Right atrium auricular region (tissue), 2 donors: ENCODE measurements at places on chromosomes 3 and 15.

GRCh38 chr3:130865489-130865888 is 28.4 kb upstream of the ATP2C1 start:
- no peak for DNase-seq

DNA sequence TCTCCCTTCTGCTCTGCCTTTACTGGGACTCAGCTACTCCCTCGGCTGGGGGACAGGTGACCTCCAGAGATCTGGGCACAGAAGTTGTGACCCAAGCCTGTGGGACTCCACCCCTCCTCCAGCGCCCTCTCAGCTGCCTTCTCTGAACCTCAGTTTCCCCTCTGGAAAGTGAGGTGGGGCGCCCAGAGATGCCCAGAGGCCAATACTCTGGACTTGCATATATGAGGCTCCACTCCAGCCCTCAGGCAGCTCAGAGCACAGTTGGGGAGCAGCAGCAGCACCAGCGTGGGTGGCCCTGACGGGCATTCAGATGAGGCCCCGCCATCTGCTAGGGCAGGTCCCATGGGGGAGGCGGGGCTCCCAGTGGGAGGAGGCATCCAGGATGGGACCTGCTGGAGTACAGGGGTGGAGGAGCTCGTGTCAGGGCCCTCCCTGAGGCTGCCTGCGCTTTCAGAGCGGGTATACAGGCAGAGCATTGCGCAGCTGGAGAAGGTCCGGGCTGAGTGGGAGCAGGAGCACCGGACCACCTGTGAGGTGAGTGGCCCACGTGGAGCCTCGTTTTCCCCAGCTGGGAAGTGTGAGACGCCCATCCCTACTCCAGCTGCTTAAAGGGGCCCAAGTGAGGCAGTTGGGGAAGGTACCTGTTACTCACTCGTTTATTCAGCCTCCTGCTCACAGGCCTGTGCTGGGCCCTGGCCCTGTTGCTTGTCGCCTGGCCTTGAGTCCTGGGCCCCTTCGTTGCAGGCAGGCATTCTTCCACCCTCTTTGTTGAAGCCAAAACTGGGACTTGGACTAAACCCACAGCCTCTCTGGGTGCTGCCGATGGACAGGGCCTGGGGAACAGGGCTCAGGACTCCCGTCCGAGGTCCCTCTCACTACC is 35.4 kb downstream of the PSTPIP1 start:
- DNase-seq: no peak

DNA sequence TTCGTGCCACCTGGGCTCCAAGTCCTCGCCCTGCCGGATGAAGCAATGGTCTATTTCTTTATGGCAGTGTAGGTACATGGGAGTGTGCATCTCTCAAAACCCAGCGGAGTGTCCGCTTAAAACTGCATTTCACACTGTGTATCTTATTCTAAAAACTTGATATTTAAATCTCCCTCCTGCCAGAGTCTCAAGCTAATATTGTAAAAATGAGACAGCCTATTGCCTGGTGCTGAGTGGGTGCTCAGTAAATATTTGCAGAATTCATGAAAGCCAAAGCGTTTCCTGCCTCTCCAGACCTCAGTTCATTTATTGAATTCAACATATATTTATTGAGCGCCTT is 330 bp upstream of the TBC1D2B start:
- no peak for DNase-seq

- DNase-seq: no peak
These were observed 45.5 kb downstream of the HPS3 start for GRCh38 chr3:149174901-149175300.

DNA sequence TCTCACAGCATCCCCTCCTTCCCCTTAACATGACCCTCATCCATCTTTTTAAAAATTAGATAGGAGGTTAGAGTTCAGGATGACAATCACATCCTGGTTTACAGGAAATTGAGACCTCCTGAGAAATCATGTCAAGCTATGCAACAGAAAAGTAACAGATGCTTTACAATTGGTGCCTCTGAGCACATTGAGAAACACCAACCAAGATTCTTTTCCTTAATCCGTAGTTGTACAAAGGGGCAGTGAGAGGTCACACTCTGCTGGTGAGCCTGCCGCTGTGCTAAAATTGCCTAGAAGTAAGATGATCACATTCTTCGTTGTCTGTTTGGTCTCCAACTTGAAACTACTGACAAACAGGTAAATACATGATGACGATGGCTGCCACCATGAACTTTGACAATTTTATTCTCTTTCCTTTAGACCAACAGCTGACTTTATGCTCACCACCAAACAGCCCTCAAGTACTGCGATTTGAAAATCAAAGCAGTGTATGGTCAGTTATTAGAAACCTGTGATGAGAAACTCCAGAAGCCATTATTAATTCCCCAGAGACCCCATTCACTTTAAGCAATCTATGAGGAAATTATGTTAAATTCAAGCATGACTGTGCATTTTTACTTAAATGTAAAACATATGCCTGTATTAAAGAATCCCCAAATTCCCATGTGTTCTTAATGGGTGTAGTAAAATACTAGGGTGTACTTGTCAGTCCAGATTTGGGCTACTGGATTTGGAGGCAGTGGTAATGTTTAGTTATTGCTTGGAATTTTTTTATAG is 210.7 kb upstream of the UBE2E1 start:
- no peak for DNase-seq

DNA sequence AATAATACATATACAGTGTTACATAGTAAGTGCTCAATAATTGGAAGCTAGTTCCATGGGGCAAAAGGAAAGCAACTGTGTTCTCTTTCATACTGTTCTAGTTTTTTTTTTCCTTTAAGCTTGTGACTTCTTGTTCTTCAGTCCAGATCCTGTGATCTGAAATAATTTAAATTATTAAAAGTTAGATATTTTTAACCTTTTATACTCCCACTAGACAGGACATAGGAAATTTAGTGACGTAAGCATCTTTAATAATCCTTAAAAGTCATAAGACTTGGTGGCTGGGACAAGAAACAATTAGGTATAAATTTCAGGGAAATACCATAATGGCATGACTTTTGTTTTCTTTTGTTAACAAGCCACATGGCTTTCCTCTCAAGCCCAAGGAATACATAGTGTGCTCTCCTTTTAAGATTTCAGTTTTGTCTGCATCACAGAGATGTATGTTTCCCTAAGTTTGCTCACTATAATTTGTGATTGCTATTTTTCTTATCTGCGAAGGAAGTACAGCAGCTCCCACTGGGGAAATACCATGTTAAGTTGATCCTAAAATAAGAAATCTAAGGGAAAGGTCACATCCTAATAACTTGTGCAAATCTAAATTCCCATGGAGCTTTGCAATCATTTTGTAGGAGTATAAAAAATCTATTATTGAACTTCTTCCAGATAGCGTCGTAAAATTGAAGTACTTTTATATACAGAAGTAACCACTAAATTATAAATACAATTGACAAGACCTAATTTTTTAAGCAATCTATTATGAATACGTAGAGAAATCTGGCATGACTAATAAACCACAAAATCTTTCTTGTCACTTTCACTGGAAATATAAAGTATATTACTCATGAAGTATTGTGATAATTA is 30.1 kb downstream of the PPARG start:
- DNase-seq: no peak

DNA sequence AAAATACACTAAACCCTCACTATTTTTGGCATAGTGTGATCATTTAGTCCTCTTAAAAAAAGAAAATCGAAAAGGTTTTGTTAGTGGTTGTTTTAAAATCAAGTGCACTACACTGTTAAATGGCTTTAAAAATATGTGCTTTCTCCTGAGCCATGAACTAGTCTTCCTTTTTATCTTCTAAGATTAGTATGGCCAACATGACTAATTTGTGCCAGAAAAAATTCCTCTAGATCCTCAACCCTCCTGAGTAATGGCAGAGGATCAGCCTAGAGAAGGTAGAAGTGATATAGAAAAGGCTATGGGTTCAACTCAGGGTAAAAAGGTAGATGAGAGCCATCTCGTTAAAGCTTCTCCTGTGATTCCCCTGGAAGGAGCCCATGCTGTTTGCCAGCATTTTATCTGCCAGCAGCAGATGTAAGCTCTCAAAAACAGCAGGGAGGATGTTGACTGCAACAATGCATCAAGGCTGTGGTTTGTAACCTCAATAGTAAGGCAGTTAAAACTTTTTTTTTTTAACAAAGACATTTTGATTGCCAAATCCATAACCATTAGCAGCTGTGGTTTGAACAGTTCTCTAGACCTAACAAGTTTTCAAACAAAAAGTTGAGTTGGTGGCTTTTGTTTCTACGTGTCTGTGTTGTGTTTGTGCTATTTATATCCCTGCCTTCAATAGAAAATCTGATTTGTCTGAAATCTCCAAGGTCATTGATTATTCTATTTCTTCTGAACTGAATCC is 30.2 kb upstream of the ZNF609 start:
- no peak for DNase-seq

DNA sequence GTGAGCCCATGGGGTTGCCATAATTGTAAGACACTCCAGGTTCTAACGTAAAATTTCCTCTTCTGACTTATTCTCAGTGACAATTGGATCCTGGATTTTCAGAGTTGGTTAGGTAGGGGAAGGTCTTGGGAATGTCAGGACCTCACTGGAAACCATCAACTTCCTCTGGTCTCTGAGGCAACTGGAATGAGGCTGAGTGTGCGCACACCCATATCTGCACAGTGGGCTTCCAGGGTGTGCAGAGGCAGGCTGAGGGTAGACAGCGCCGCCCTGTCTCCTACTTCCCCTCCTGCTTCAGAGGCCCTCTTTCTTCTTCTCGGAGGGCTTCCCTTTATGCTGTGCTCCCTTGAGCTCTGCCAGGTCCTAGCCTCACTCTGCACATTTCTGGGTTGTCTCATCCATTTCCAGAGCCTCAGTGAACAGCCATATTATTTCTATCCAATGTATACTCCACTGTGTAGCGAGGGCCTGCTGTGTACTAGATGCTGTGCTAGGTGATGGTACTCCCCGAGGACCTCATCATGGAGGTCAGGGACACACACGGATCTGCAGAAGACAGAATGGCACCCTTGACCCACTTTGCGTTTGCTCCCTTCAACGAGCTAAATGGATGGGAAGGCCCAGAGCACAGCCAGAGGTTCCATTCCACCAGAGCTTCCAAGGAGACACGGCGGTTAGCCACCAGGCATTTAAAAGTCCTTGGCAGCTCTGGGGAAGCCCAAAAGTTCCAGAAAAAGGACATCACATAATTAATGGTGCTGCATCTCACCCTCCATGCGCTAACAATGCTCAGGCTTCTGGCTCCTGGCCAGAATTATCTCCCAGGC is 18.3 kb downstream of the ACAA1 start:
- no peak for DNase-seq
